ENCODE measurements at places on chromosomes 6 and 20.

DNA sequence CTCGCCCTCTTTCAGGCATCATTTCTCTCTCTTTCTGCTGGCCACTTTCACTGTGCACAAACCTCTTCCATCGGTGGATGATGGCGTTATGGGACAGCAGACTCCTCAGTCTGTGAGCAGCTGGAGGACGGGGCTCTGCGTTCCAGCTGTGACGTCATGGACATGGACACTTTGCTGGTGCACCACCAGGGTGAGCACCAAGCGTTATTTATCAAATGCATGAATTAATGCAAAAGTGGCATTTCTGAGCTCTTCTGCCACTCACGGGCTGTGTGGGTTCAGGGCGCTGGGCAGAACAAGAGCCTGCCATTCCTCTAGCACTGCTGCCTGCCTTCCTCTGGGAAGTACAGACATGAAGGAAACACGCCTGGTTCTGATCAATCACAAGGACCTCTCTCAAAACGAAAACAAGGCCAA lies 82.9 kb upstream of the MPC1 start:
- DNase-seq: no peak

GRCh38 chr6:44300292-44300823 lies 12.8 kb downstream of the AARS2 start:
- DNase-seq: no peak

GRCh38 chr6:44178424-44179071 lies 19.9 kb downstream of the CAPN11 start:
- DNase-seq: no peak

- no peak for DNase-seq
Measured at GRCh38 chr6:27224729-27225128, 22.8 kb upstream of the PRSS16 start.

- DNase-seq: no peak
Measured at GRCh38 chr20:3781153-3781910, at the start of gene SPEF1. Gene SPEF1, minus strand, starts transcription at chr20:3781448. Its CDS starts 161 bp downstream, at chr20:3781287.

DNA sequence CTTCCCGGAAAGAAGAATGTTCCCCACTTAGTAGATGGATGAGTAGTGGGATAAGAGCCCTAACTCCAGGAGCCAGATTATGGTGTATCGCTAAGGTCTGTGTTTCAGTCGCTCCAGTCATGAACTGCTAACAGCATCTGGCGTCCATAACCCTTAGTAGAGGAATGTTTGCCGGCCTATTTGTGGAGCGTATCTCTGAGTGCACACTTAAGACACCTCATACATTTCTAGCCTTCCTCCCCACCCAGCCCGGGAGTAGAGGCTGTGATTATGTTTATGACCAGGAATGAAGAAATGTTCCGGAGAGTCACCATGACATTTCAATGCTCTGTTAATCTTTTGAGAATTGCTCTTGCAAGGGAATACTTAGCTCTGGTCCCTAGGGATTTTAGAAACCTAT lies 251.1 kb upstream of the SOX4 start:
- no peak for DNase-seq

- DNase-seq: no peak
Measured at GRCh38 chr20:46272389-46273047, 35.8 kb downstream of the CDH22 start.

GRCh38 chr20:51624157-51624731 lies 81.7 kb upstream of the NFATC2 start:
- no peak for DNase-seq

GRCh38 chr20:44041001-44041400 lies 126.3 kb downstream of the TOX2 start:
- DNase-seq: no peak

DNA sequence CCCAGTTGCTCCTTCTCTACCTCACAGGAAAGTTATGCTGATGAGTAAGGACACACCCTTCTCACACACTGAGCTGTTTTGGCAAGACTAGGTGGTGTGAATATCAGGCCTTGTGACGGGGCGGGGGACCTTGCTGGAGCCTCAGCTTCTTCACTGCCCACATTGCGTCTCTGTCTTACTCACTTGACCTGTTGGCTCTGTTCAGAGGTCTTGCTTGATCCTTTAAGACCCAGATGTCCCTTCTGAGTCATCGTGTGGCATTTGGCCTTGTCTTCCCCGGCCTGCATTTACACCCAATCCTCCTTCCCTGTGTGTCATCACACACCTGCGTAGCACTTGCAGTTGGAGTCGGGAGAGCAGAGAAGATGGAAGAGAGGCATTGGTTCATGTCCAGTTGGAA lies 8.3 kb upstream of the PRND start:
- no peak for DNase-seq

GRCh38 chr6:133980168-133980567 lies 27.1 kb downstream of the TBPL1 start:
- no peak for DNase-seq

DNA sequence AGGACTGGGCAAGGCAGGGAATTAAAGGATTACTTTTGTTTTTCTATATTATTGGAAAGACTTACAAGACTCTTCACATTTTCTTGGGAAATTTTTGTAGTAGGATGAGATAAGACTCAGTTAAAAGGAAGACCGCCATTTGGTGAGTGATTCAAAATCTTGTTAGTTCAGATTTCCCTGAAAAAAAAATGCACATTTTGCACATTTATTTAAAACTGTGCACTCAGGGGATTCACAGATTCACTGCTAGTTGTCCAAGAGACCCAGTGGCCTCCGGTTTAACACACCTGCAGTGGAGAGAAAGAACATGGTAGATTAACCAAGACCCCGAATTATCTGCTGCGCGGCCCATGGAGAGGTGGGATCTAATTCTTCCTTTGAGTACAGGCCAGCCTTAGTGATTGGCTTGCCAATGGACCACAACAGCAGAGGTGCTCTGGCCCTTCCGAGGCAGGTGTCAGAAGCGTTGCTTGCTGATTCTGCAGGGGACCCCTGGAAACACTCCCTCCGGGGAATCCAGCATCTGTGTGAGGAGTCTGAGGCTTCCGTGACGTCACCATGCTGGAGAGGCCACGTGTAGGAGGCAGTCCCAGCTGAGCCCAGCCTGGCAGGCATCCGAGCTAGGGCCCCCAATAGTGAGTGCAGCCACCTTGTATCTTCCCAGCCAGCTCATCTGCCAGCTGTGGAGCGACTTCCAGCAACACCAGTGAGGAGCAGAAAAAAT lies 68.9 kb downstream of the ZNF217 start:
- DNase-seq: no peak

DNA sequence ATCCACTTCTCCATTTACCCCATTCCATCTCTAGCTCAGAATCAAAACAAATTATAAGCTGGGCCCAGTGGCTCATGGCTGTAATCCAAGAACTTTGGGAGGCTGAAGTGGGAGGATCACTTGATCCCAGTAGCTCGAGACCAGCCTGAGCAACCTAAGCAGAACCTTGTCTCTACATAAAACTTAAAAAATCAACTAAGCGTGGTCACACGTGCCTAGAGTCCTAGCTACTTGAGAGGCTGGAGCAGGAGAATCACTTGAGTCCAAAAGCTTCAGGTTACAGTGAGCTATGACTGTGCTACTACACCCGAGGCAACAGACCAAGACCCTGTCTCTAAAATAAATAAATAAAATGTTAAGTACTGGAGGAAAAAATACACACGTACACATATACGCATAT lies 74.7 kb upstream of the RUNX2 start:
- DNase-seq: no peak

- no peak for DNase-seq
Measured at GRCh38 chr6:96812077-96812703, 25.1 kb downstream of the GPR63 start.

DNA sequence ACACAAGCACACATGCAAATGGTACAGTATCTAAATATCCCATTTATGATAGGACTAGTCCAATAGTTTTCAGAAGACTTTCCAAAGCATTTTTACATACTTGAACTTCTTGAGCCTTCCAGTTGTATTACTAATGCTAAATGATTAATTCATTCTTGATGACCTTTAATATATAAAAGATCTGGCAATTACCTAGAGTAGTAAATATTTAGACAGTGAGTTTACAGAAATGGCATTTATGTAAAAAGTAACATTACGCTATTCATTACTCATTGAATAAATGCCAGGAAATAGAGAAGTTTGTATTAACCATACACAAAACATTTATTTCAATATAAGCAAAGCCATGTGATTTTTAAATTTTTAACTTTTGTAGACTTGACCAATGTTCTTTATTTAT lies 158.8 kb downstream of the DST start:
- no peak for DNase-seq

DNA sequence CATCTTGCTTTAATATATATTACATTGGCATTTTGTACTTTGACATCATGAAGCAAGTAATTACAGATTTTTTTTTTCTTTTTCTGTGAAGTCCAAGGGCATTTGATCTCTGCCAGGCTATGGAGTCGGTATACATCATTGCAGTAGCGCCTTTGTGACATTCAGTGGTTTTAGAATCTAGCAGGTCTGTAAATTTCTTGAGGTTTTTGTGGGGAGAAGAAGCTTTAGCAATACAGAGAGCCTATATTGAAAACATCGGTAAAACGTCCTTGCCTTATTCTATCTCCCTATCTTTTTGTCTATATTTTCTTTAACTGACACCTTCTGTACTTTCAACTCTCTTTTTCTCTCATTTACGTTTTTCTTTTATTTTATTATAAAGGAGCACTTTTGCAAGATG lies 47.2 kb downstream of the DUSP22 start:
- no peak for DNase-seq

DNA sequence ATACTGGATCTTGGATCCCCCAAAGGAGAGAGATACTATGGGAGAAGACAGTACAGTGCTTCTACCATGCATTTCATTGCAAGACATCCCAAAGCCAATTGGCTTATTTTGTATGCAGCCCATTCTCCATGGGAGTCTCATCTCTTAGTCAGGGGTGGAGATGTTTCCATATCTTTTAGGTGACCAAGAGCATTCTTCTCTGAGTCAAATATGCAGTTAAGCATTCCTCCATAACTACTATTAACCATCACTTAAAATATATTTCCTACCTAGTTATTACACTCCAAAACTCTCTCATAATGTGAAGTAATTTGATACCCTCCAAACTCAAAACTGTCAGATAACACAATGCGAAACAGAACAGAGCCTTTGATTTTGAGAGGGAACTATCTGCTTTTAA lies 542.6 kb downstream of the HDGFL1 start:
- no peak for DNase-seq

GRCh38 chr20:23668477-23668951 lies 20.3 kb downstream of the CST4 start:
- DNase-seq: no peak

DNA sequence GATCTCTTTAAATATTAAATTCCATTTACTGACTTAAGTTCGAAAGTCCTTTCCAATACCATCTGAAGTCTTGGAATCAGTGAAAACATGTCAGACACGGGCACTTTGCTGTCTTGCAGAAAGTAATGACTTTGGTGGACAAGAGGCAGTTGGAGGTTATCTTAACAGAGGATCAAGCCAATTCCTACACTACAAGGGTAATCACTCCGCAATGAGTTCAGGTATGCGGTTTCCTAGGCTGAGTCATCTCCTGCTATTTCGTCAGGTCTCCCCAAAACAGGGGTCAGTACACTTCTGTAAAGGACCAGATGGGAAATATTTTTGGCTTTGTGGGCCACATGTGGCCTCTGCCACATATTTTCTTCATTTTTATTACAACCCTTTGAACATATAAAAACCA lies 656.6 kb downstream of the KIF16B start:
- no peak for DNase-seq

- no peak for DNase-seq
Measured at GRCh38 chr20:3233131-3233990, 5.6 kb downstream of the SLC4A11 start.

DNA sequence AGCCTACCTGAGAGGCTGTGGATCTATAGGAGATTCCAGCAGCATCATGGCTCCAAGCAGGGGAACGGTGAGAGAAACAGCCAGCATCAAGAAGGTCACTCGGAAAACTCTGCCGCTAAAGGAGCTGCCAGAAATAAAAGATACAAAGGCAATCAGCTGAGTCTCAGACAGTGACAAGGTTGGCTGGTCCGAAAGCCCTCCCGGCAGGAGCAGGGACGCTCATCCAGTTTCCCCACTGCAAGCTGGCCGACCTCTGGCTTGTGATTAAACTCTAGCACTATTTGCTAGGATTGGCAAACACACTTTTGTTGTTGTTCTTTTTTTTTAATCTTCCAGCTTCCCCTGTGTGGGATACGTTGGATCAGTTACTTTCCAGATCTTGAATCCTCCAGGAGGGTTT lies 8.7 kb downstream of the APMAP start:
- no peak for DNase-seq

- DNase-seq: no peak
Measured at GRCh38 chr6:24858177-24858653, 59.5 kb upstream of the ARMH2 start.

- no peak for DNase-seq
Measured at GRCh38 chr20:63100174-63100925, 93.6 kb upstream of the BHLHE23 start.

DNA sequence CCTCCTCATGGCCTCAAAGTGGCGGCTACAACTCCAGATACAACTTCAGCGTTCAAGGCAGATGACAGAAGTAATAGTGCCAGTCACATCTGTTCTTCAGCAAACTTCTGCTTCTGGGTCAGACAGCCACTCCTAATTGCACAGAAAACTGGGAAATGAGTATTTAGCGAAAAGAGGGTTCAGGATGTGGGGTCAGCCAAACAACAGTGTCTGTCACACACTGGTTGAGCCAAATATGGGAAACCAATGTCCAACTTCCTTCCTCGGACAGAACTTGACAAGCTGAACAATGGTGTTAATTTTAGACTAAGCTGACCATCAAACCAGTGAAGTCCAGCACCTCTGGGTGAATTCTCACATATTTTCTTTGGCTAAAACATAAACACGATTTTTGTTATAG lies 22.1 kb downstream of the NUDT3 start:
- no peak for DNase-seq

DNA sequence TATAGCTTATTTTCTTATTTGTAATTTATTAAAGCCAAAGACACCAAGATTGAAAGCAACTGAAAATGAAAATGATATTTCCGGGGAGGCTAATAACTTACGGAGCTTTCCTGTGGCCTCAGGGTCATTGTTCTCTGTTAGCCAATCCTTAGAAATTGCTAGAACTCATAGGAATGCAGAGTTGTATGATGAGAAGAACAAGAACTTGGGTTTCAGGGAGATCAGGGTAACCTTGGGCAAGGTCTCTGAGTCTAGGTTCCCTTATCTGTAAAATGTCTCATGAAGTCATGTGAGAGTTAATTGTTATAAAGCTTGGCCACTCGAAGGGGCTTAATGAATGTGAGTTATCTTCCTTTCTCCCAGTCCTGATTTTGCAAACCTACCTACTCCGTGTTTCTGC lies 20.1 kb upstream of the SERINC3 start:
- no peak for DNase-seq

- no peak for DNase-seq
Measured at GRCh38 chr6:5517796-5518195, 256.5 kb downstream of the FARS2 start.
